Small intestine (tissue), 16 donors: ENCODE measurements at places on chromosomes 13 and 19. TPM values are rescaled to one million over a fixed set of nuclear protein-coding genes. Genes with fewer than 3 reads are reported as not detected.

Gene KLHL1
- polyA plus RNA-seq: not detected

Gene ARL11
- polyA plus RNA-seq: 1.9 TPM

Gene PLIN3
- 190 TPM for polyA plus RNA-seq

Gene PRR22
- 9.7 TPM for polyA plus RNA-seq

Gene ZNF497
- polyA plus RNA-seq: 2.3 TPM

Gene DIAPH3
- polyA plus RNA-seq: 2.4 TPM

Gene GPR12
- polyA plus RNA-seq: not detected

- DNase-seq: no peak
Observed at GRCh38 chr19:42281827-42282762, 13.0 kb downstream of the CIC start.

DNA sequence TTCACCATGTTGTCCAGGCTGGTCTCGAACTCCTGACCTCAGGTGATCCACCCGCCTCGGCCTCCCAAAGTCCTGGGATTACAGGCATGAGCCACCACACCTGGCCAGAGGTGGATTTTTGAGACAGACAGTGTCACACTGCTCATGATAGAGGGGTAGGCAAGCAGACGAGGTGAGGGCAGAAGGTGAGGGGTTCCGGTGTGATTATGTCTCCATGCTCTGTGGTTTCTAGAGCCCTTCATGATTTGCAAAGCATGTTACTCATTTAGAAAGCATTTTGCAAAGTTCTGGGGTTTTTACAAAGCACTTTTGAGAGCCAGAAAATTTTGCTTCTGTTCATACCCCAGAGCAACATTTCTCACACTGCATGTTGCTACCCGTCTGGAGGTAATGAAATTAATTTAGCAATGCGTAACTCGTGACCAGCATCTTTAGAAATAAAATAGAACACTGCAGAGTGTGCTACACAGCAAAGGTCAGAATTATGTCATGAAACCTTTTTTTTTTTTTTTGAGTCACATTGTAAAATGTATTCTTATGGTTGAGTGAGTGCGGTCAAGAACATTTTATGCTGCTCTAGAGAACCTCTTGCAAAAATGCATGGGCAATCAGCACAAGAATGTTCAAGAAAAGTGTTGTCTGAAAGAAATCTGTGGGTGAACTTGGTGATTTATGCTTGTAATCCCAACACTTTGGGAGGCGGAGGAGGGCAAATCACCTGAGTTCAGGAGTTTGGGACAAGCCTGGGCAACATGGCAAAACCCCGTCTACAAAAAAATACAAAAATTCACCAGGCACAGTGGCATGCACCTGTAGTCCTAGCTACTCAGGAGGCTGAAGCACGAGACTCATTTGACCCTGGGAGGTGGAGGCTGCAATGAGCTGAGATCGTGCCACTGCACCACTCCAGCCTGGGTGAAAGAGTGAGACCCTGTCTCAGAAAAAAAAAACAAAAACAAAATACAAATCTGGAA lies 58.0 kb downstream of the MAP4K1 start:
- DNase-seq: peak; percentile 45

GRCh38 chr13:113629866-113630265 lies 28.1 kb downstream of the ATP4B start:
- no peak for DNase-seq

- no peak for DNase-seq
Observed at GRCh38 chr13:112513761-112514160, 74.2 kb downstream of the TUBGCP3 start.

DNA sequence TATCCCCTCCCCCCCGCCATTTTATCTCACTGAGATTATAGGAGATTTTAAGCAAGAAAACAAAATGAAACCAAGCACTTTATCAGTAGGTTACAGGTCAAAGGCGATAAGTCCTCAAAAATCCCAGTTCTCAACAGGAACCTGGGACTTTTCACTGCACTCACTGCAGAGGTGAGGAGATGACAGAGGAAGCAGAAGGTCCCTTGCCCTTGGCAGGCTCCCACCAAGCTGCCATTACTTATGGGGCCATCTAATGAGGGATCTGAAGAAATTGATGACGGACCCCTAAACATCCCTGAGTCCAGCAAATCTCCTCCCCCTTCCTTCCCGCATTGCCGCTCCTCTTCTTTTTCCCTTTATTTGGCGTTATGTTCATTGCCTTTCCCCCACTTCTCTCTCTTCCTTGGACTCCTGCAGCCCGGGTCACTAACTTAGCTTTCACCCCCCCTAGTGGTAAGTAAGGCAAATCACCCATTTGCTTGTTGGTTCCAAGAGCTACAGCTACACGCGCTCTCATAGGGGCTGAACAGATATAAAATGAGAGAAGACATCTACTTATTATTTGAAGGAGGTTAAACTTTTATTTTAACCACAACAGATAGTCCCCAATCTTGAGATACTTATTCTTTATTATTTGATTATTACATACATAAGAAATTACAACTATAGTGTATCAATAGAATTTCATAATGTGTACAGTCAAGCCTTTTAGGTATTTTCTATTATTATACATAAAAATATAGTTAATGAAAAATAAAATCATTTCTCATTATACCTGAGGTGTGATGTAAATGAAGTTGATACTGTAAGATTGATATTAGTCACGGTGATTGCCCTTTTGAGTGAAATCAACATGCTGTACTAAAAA lies 52.0 kb upstream of the ARGLU1 start:
- DNase-seq: peak; percentile 72

- DNase-seq: no peak
Observed at GRCh38 chr19:42113641-42114348, 18.5 kb downstream of the POU2F2 start.

GRCh38 chr13:33624253-33624652 lies 193.7 kb upstream of the RFC3 start:
- DNase-seq: no peak

- DNase-seq: no peak
Observed at GRCh38 chr13:75541287-75541686, 3.6 kb upstream of the COMMD6 start.

DNA sequence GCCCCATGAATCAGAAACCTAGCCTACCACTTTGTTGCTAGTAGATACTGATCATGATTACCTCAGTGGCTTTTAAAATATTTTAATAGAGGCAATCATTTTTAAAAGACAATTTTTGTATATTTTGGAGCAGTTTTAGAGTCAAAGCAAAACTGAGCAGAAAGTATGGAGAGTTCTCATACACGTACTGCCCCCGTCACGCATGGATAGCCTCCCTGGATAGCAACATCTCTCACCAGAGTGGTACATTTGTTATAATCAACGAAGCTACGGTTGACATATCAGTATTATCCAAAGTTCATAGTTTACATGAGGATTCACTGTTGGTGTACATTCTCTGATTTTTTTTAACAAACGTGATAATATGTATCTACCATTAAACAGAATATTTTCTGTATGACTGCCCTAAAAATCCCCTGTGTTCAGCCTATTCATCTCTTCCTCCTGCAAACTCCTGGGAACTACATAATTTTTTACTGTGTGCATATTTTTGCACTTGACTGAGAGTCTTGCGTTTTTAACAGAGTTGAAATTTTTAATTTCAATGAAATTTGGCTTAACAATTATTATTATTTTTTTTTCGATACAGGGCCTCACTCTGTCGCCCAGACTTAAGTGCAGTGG lies 1436.8 kb upstream of the PCDH9 start:
- DNase-seq: no peak

DNA sequence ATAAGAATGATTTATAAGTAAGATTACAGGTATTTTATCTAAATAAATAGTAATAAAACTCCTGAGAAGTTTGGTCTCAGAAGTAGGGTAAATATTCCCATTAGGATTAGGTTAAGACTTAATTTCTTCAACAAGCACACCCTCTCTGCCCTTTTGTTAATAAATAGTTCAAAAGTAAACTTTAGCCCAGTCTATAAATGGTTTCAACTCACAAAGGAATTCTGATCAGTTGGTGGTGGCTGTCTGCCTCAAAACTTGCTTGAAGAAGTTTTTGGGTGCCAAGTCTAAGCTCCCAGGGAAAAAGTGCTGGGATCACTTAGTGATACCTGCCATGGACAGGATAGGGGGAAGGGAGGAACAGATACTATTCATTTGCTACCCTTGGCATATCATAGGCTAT lies 22.9 kb downstream of the MBNL2 start:
- no peak for DNase-seq

GRCh38 chr13:33296793-33297425 lies 11.4 kb upstream of the STARD13 start:
- DNase-seq: peak; percentile 32

- peak; percentile 90 for DNase-seq
Observed at GRCh38 chr19:7515645-7516151, at the start of gene ZNF358. Gene ZNF358, plus strand, starts transcription at chr19:7516103. Its CDS starts 3,140 bp downstream, at chr19:7519243.

DNA sequence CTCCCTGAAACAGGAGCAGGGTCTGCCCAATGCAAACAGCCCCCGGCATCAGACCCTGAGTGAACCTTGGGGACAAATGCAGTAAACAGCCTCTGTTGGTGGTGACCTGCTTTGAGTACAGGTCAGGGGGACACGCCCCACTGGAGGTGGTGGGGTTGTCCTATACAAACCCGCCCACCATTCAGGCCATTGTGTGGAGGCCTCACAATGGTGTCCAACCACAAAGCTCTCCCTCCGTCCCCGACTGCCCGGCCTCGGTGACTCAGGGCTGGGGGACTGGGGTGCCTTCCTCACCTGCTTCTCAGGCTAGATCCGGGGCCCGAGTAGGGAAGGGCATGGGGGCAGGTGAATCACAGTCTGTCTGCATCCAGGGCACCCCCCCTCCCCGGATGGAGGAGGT lies 1.5 kb downstream of the MUC16 start:
- no peak for DNase-seq

DNA sequence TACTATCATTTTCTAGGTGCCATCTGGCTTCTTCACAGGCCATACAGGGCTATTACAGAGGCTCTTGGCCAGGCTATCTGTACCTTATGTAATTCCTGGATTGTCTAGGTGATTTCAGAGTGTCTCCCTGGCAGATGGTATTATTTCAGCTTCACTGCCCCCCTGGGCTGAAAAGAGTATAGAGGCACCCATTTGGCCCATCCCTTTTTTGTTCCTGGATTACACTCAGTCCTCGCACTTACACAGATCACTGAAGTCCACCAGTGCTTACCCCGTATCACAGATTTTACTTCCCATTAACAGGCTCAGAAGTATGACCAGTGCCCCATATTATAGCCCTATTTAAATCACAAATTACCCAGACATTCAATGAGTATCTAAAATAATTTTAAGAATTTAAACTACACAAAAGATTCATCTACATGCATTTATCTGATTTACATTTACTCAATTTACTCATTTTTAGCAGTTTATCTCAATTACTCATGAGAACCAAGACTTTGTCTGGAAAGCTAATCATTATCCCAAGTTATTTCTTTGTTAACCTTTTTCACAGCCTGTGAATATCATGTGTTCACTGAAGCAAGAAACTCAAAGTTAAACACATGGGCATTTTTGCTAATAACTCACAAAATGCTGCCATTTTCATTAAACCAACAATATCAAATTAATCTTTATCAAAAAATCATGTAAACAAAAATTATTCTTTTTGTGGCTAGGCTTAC lies 121.0 kb downstream of the PCDH20 start:
- no peak for DNase-seq

GRCh38 chr13:102280366-102280765 lies 121.5 kb downstream of the FGF14 start:
- DNase-seq: no peak

DNA sequence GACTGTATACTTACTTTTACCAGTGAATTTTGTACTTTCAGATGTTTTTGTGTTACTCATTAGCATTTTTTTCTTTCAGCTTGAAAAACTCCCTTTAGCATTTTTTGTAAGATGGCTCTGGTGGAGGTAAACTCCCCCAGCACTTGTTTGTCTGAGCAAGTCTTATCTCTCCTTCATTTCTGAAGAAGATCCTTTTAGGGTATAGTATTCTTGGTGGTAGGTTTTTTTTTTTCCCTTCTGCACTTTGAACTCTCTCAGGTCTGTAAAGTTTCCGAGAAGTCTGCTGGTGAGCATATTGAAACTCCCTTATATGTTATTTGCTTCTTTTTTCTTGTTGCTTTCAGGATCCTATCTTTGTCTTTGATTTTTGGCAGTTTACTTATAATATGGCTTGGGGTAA lies 35.1 kb downstream of the IGFL3 start:
- no peak for DNase-seq

DNA sequence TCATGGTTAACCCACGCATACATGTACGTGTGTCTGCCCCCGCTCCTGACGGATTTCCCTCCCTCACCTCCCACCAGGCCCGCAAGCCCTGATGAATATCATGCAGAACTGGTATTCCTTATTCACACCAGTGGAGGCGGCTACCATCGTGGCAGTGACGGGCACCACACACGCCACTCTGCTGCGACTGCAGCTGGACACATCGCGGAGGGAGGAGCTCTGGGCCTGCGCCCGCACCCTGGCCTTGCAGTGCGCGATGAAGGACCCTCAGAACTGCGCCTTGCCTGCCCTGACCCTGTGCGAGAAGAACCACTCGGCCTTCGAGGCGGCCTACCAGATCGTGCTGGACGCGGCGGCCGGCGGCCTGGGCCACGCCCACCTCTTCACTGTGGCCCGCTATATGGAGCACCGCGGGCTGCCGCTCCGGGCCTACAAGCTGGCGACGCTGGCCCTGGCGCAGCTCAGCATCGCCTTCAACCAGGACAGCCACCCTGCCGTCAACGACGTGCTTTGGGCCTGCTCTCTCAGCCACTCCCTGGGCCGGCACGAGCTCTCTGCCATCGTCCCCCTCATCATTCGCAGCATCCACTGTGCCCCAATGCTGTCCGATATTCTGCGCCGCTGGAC lies 35.0 kb downstream of the ZSWIM4 start:
- DNase-seq: no peak

GRCh38 chr19:30791088-30791487 lies 418.9 kb downstream of the ZNF536 start:
- DNase-seq: no peak
